ENCODE measurements at places on chromosomes 1 and 21.

GRCh38 chr1:178223289-178223688, 129.4 kb downstream of the RASAL2 start:
- DNase-seq: no peak

DNA sequence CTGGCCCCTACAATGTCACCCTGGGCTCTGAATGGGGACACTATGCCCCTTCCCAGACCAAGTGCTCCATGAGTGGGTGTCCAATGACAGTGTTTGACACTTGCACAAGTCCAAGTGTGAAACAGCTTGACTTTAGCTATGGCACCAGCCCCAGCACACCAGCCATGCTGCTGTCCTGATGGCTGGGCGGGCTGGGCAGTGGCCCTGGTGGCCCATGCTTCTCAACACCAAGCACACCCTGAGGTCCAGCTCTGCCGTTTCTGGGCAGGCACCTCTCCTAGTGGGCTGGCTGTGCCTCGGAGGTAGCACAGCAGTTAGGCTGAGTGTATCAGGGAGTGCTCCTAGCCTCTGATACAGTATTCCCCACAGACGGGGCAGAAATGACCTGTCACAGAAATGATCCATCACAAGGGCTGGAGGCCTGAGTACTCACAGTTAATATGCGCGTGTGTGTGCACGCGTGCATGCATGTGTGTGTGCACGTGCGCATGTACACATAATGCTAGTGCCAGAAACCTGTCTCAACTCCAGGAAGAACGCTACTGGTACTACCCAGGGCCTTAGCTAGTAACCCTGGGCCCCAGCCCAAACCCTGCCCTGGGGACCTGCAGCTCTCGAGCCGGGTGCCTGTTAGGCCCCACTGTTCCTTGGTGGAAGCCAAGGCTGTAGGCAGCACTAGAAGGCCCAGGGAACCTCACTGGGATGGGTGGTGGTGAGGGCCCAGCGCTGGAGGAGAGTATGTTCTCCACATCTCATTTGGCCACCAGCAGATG, 134.0 kb downstream of the DMRTB1 start:
- no peak for DNase-seq

DNA sequence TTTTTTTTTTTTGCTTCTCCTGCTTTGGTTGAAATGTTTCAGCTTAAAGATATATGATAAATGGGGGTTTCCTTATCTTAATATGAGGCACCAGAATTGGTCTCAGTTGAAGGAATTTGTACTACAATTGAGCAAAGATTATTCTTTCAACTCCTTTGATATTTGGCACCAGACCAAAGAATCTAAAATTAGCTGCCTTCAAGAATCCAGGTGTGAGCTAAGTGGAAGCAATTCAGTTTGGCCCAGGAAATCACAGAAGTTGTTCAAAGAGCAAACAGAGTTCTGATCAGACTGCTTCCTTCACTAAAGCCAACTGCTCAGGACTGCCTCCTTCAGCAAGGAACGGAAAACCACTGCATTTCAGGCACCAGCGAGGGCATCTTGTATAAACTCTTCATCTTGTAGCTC, 68.3 kb upstream of the BCAR3 start:
- no peak for DNase-seq

DNA sequence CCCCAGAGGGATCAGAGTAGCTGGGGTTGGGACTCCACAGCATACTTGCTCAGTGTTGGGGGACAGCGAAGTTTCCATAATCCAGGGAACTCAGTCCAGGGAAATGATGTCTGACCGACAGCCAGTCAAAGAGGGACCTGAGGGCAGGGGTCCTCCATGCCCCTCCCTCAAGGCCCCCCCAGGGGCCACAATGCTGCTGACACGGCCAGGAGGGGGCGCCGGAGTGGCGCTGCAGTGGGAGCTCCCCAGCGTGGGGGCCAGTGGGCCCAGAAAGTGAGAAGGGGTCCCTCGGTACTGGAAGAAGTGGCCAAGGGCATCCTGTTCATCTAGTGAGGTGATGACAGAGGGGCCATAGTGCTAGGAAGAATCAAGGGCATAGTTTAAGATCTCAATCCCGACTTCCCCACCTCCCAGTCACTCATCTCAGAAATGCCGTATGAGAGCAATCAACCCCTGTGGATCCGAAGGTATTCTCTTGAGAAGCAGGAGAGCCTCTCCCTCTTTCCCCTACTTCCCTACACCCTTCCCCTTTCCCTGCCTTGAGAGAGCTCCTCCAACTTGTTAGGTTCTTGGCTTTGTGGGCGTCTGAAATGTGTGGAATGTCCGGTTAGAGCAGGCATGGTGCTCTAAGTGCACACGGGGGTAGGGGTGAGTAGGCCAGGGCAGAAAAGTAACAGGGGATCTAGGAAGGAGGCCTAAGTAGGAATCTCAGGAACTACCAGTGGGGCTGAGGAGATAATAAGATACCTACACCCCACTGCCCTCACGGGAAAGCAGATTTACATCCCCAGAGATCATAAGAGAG, 4.1 kb downstream of the NUDT17 start:
- DNase-seq: no peak

DNA sequence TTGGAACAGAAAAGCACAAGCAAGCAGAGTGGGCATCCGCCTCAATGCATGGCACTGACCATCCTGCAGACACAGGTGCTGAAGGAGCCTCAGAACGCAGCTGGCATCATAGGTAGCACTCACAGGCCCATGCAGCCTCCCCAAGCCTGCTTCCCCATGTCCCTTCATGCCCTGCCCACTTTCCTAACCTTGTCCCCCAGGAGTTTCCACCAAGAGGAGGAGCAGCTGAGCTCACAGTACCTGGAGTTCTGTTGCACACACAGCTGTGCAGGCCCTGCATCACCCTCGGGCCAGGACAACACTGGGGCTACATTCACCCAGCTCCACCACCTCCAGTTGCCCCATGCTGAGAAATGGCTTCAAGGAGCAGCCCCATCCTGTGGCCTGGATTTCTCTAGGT, 83.4 kb downstream of the SETD4 start:
- no peak for DNase-seq

GRCh38 chr1:21779613-21780521, 3.1 kb downstream of the USP48 start:
- no peak for DNase-seq

DNA sequence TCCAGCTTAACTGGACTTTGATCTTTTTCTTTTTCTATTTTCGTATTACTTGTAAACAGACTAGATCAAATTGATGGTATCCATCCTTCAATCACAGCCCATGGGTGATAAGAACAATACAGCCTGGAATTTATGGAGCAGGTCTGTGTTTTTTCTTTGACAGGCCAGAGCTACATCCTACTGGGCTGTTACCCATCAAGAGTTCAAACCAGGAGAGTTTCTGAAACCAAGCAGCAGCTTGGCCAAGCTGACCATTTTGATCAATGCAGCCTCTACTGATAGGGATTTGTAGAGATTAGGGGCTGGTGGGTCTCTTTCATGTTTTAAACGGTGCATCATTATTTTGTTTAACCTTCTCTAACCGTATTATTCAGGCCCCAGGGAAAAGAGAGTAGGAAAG, 24.3 kb upstream of the CCDC190 start:
- DNase-seq: no peak

DNA sequence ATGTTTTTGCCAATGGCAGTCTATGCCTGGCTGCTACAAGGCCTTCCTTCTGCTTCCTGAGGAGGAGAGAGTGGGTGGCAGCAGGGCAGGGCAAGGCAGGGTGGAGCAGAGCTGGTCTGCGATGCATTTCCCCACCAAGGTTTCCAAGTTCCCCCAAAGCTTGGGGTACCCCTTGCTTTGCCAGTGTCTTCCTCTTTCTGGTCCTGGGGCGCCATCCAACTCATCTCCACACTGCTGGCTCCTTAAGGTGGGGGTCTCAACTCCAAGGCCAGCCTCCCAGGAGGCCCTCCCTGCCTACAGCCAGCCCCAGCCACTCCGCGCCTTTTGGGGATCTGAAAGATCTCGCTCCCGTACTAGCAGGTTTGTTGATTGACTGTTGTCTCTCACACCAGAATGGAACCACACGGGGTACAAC, 3.9 kb upstream of the SKI start:
- DNase-seq: no peak

All from activated CD8-positive, alpha-beta memory T cell treated with anti-CD3 and anti-CD28 coated beads for 48 hours (primary cell).